ENCODE measurements at places on chromosomes 2 and 18.

GRCh38 chr2:238710032-238710735 is 137.7 kb upstream of the TWIST2 start:
- DNase-seq = no peak

- no peak for DNase-seq
These were observed 14.6 kb upstream of the NT5DC4 start for GRCh38 chr2:112706170-112706664.

DNA sequence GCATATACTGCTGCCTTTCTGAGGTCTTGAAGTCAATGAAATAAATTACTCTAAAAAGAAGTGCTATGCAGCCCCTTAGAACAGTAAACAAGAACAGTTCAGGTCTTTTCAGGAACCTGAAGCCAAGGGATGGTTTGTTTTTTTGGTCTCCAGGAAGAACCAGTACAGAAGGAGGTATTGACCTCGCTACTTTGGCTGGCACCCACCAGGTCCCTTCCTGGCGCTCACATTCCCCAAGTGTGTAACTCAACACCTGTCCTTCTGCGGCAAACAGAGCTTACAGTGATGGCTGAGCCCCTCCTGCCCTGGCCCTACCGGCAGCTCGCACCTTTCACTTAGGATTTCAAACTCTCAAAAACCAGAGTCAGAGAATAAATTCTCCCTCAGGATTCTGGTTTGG is 51.9 kb downstream of the SETBP1 start:
- no peak for DNase-seq

DNA sequence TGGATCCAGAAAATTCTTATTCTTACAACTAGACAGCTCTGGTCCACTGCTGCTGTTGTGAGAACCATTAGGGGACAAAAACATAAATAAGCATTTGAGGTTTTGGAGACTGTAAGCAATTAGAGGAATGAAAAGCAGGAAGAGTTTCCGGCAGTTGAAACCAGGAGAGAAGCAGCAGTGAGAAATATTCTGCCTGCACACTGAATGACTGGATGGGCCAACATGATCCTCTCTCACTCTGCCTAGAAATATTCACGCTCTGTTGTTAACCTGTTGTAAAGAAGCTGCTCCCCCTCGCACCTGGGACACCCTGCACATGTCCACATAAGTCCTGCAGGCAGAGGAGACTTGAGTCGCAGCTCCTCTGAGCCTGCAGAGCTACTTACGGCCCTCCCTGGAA is 60.4 kb upstream of the RNF152 start:
- no peak for DNase-seq

GRCh38 chr2:71276311-71277146 is 49.6 kb upstream of the PAIP2B start:
- peak; percentile 39 for DNase-seq

- DNase-seq = no peak
These were observed 121.7 kb downstream of the PHLPP1 start for GRCh38 chr18:62837011-62837410.

DNA sequence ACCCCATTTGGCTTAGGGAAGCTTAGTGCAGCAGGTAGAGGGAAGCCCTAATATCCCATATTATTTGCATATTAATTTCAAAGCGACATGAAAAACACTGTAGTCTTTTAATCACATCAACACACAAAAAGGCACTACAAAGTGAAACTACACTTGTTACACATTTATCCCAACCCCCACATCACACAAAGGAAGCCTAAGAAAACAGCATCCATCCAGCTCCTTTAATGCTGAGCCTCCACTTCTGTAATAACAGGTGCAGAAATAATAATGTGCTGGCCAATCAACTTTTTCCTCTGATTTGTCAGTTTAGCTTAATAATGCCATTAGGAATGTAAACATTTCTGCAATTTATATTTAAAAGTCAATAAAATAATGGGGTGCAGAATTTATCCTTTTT is 274.0 kb downstream of the TCF4 start:
- peak; percentile 89 for DNase-seq

GRCh38 chr2:223846515-223846914 is 9.1 kb upstream of the AP1S3 start:
- no peak for DNase-seq

GRCh38 chr18:903701-904100 is 970 bp upstream of the ADCYAP1 start:
- no peak for DNase-seq

GRCh38 chr18:69936191-69936558 is 11.5 kb downstream of the CD226 start:
- DNase-seq = no peak

GRCh38 chr2:930935-931334 is 19.7 kb upstream of the SNTG2 start:
- no peak for DNase-seq

- DNase-seq = no peak
These were observed 391.2 kb downstream of the STK39 start for GRCh38 chr2:167856190-167856589.

- no peak for DNase-seq
These were observed 134.7 kb downstream of the MSTN start for GRCh38 chr2:189927823-189928222.

DNA sequence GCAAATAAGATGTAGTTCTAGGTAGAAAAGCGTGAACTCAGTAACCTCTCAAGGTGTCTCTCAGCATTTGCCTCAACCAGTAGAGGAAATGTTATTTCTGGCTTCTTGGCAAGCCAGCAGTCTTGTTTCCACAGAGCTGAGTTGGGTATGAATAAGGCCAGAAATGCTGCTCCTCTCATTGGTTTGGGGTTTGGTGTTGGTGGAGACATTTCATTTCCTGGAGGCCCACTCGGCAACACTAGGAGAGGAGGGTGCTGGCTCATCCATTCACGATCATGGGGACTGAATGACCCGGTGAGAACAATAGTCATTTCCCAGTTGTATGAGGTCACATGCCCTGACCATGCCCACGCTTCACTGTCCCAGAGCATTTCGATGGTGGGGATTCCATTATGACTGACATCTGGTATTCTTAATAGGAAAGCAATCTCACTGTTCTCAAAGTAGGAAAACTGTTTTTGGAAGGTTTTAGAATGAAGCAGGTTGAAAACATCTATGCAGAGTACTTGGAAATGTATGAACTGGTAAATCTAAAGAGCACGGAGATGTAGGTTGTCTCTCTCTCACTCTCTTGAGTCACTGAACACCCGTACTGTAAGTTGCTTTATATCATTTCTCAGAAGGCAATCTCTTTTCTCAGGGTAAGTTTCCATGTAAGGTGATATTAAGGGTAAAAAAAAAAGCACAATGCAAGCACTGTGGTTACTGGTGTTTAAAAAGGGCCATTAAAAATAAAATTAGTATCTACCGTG is 37.1 kb upstream of the CTLA4 start:
- DNase-seq = no peak

DNA sequence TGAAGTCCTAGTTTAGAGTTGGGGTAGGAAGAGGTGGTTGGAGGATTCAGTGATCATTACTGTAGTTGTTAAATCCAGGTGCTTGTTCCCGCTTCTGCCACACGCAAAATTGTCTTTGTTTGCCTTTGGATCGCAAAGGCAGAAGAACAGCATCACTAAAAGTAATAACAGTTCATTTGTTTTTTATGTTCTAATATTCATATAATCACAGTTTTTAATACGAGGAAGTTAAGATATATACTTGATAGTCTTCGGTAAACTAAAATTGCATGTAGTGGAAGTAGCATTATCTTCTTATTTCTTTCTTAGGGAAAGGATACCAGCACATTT is 365 bp downstream of the NDUFB3 start:
- DNase-seq = peak; percentile 68

Data from NCI-H1417 treated with DMSO at 0.1 percent for 48 hours (cell line).